ENCODE measurements at places on chromosomes 7 and 10.

DNA sequence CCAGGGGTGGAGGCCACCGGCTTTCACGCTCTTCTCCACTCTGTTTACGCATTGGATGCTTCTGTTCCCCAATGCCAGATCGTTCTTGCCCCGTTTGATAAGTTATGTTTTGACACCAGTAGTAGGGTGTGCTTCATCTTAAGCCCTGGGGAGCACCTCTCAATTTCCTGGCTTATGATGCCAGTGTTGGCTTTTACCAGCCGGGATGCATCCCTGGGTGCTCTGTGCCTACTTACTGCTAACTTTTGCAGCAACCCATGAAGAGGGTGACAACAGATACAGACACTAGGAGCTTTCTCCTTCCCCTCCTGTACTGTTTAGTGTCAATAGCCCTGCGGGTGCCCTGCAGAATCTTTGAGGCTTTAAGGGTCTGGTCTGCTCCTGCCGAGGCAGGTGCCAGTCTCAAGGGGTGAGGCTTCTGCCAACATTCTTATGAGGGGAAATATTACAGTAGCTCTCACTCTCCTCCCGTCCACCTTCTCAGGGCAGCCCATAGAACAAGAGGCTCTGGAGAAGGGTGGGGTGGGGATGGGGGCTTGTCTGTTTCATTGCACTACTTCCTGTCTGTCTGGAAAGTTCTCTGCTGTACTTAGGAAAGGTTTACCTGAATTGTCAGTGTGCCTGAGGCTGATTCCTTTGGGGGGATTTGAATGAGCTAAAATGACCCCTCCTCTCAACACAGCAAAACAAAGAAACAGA is 23.3 kb downstream of the ADCY1 start:
- H3K4me1 ChIP-seq: peaks cover 19% of the 10 kb centered on the region
- H3K27me3 ChIP-seq: peaks cover 2% of the 10 kb centered on the region
- no peaks in the 10 kb centered on the region for H3K36me3 ChIP-seq
- no peak overlapping the region for H3K27ac ChIP-seq
- no peak overlapping the region for H3K4me3 ChIP-seq
- no peak for DNase-seq

DNA sequence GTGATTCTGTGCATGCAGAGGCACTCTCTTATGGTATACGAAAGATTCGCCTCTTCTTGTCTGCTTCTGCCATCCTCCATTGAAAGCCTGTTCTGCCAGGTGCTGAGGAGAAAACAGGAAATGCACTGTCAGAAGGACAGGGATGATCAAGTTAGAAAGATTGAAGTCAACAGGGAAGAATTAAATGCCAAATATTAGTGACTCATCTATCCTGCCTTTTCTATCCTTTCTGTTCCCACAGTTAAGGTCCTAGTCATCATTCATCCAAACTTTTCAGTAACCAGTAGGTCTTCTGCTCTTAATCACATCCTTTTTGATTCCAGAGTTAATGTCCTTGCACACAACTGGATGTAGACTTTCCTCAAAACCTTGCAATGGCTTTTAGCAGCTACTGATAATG is 4.8 kb upstream of the ZNF783 start:
- no peak overlapping the region for H3K4me3 ChIP-seq
- H3K27ac ChIP-seq: no peak overlapping the region
- no peak for DNase-seq
- no peaks in the 10 kb centered on the region for H3K27me3 ChIP-seq
- H3K4me1 ChIP-seq: peaks cover 10% of the 10 kb centered on the region
- peaks cover 5% of the 10 kb centered on the region for H3K36me3 ChIP-seq

DNA sequence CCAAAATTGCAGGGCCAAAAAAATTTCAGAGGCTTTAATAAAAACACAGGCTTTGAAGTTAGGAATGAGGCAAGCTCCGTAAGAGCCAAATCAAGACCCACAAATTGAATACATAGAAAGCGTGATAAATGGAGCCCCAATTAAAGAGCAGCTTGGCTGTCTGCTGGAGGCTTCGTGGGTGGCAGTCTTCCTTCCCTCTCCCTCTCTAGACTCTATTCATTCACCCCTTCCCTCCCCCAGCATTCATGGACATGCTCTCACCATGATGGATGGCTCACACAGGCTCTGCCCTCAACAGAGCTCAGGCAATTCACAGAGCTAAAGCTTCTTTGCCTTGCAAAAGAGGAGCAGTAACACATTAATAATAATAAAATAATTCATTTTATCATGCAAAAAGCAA is 214.1 kb downstream of the HERPUD2 start:
- peaks cover 6% of the 10 kb centered on the region for H3K27me3 ChIP-seq
- no peak overlapping the region for H3K4me3 ChIP-seq
- no peak for DNase-seq
- peaks cover 10% of the 10 kb centered on the region for H3K4me1 ChIP-seq
- peaks cover 46% of the 10 kb centered on the region for H3K36me3 ChIP-seq

GRCh38 chr10:4651404-4652037 is 174.5 kb upstream of the AKR1E2 start:
- H3K27me3 ChIP-seq: no peaks in the 10 kb centered on the region
- no peak overlapping the region for H3K27ac ChIP-seq
- DNase-seq: no peak
- H3K4me1 ChIP-seq: peaks cover 15% of the 10 kb centered on the region
- H3K4me3 ChIP-seq: no peak overlapping the region

- no peak overlapping the region for H3K27ac ChIP-seq
- no peaks in the 10 kb centered on the region for H3K27me3 ChIP-seq
- peaks cover 13% of the 10 kb centered on the region for H3K36me3 ChIP-seq
- no peak for DNase-seq
- no peak overlapping the region for H3K4me3 ChIP-seq
These were observed 23.2 kb upstream of the FGL2 start for GRCh38 chr7:77222819-77223218.

DNA sequence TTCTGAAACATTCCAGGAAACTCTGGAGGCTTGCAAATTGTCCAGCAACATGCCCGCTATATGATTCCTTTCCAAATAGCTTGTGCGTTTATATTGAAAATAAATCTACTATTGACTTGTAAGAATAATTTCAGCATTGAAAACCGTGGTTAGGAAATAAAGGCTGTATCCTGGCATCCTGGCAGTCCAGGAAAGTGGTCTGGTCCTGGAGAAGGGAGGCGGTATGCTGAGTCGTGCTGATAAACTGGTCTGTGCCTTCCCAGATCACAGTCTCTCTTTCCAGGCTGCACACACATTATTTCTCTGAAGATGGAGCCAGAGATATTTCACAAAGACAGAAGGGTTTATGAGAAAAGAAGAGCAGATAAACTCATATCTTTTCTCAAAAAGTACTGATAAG is 350.1 kb upstream of the COBL start:
- no peak overlapping the region for H3K4me3 ChIP-seq
- no peaks in the 10 kb centered on the region for H3K27me3 ChIP-seq
- no peaks in the 10 kb centered on the region for H3K36me3 ChIP-seq
- no peak for DNase-seq
- peaks cover 9% of the 10 kb centered on the region for H3K4me1 ChIP-seq

DNA sequence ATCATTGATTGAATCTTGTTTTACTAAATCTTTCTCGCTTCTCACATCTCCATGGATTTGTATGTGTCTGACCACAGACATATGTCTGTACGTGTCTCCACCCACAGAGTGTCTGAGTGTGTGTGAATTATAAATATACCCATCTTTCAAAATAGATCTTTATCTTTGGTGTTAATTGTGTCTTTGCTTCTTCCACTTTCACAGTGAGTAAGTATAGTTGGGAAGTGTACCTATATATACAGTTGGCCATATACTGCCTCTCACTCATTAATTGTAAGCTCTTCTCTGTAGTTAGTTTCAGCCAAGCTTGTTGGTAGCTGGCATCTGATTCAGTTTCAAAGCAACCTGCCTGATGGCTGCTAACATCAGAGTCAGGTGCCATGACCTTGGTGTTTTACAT is 18.4 kb downstream of the EEPD1 start:
- H3K4me3 ChIP-seq: no peak overlapping the region
- H3K4me1 ChIP-seq: peaks cover 15% of the 10 kb centered on the region
- H3K27me3 ChIP-seq: peaks cover 3% of the 10 kb centered on the region
- DNase-seq: no peak
- peaks cover 5% of the 10 kb centered on the region for H3K36me3 ChIP-seq
- no peak overlapping the region for H3K27ac ChIP-seq

DNA sequence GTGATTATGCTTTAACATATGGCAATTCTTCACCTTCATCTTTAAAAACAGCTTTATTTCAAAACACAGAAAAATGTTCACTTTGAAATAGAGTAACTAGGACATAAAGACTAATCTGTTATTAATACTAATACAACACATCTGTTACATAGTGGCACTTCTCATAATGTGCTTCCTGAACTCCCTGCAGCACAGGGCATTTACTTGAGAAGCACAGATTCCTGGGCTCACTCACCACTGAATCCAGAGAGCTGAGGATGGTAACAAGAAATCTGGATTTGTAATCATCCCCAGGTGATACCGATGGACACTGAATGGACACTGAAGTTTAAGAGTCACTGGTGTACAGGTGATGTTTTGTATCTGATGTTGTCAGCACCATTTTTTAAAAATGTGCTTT is 96.1 kb downstream of the COL28A1 start:
- H3K36me3 ChIP-seq: no peaks in the 10 kb centered on the region
- DNase-seq: no peak
- H3K27ac ChIP-seq: no peak overlapping the region
- no peaks in the 10 kb centered on the region for H3K27me3 ChIP-seq
- no peaks in the 10 kb centered on the region for H3K4me1 ChIP-seq

GRCh38 chr10:63376560-63377304 is 89.0 kb downstream of the JMJD1C start:
- H3K4me3 ChIP-seq: no peak overlapping the region
- peaks cover 3% of the 10 kb centered on the region for H3K4me1 ChIP-seq
- peaks cover 4% of the 10 kb centered on the region for H3K36me3 ChIP-seq
- no peaks in the 10 kb centered on the region for H3K27me3 ChIP-seq
- DNase-seq: no peak
- H3K27ac ChIP-seq: no peak overlapping the region

DNA sequence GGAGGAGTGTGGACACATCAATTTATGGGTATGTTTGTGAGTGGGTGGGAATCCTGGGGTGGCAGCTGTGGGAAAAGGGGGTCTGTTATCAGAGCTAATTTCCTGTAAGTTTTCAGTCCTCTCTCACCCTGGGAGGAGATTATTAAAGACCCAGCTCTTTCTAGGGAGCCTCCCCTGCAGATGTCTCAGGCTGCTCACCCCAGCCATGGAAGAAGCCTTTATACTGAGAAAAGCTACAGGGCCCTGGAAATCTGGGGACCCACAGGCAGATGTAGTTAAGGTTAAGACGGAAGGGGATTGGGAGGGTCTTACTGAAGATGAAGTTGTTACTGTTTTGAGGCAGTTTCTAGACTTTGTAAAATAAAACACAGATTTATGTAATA is 4.6 kb downstream of the ZNF680 start:
- peak overlapping the region; percentile 87 for H3K27ac ChIP-seq
- H3K27me3 ChIP-seq: peaks cover 6% of the 10 kb centered on the region
- H3K4me1 ChIP-seq: peaks cover 20% of the 10 kb centered on the region
- H3K4me3 ChIP-seq: peak overlapping the region; percentile 55
- DNase-seq: no peak
- H3K36me3 ChIP-seq: peaks cover 9% of the 10 kb centered on the region

- peaks cover 2% of the 10 kb centered on the region for H3K4me1 ChIP-seq
- H3K4me3 ChIP-seq: no peak overlapping the region
- H3K27me3 ChIP-seq: no peaks in the 10 kb centered on the region
- no peaks in the 10 kb centered on the region for H3K36me3 ChIP-seq
- H3K27ac ChIP-seq: no peak overlapping the region
These were observed 132.0 kb downstream of the PRKAG2 start for GRCh38 chr7:151744656-151745638.

DNA sequence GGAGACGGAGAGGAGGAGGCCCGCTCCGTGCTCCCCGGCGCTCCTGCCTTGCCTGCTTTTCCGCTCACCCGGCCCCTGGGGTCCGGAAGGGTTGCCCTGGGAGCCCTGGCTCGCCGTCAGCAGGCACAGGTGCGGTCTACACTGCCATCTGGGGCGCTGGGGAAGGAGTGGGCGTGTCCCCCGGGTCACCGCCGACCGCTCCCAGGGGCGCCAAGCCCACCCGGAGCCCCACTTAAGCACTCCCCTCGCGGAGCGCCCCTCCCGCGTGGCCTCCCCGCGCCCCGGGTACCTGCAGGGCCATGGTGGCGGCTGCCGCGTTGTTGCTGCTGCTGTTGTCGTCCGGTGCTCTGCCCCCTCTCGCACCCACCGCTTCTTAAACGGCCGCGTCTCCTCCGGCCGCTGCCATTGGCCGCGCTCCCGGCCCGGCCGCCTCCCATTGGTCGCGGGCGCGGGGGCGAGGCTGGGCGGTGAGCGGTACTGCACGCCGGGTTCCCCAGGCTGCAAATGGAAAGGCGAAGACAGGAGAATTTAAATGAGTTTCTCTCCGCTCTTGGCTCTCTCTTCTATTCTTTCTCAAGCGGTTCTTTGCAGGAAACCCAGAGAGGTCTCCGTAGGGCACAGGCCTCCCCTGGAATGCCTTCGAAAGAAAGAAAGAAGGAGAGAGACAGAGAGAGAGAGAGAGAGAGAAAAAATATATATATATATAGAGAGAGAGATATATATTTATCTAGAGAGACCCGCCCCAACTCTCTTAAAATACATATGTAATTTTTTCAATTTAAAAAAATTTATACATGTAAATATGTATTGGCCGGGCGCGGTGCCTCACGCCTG is at the start of gene ACBD7:
TSS of gene ACBD7 (minus strand) at position 349 of the 834 bp plus-strand sequence. CDS start at position 301, 48 bp downstream.
- H3K27ac ChIP-seq: no peak within 1 kb of the TSS
- H3K36me3 ChIP-seq: no peaks in the 10 kb centered on the region
- peak; percentile 93 for DNase-seq
- H3K27me3 ChIP-seq: no peaks in the 10 kb centered on the region
- H3K4me1 ChIP-seq: no peaks in the 10 kb centered on the region
- H3K4me3 ChIP-seq: peak within 1 kb of the TSS; percentile 75

GRCh38 chr7:122544463-122544862 is 154.5 kb downstream of the RNF133 start:
- no peak overlapping the region for H3K27ac ChIP-seq
- DNase-seq: no peak
- H3K27me3 ChIP-seq: no peaks in the 10 kb centered on the region
- H3K4me1 ChIP-seq: no peaks in the 10 kb centered on the region
- no peak overlapping the region for H3K4me3 ChIP-seq

DNA sequence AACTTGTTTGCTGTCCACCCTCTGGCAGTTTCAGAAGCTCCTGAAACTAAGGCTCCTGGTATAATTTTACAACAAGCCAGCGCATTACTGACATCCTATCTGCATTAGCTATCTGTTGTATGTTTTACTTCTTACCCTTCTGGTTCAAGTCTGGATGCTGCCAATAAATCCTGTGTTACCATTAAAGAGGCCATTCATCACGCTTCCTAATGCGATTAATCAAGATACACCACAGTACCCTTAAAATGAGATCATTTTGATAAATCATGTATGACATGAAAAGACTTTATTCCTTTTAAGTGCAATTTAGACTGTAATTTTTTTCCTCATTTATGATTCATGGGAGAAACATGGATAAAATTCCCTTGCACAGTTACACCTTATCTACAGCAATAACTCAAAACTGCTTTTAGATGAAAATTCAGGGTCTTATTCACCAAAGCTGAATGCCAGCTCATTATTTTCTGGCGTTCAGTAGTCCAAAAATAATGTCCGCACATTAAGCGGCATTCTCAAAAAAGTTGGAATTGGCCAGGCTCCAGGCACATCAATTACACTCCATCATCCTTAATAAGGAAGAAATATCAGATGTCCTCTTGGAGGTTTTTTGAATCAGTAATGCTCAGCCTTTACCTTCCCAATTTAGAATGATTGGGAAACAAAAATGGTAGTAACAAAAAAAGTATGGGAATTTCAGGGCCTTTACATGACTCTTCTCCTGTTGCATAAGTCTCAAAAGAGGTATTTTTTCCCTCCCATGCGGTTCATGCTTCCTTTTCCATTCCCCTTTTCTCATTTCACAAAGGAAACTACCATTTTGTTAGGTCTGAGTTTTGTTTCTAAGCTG is 878.5 kb downstream of the LRMDA start:
- no peak overlapping the region for H3K27ac ChIP-seq
- H3K36me3 ChIP-seq: no peaks in the 10 kb centered on the region
- DNase-seq: no peak
- H3K27me3 ChIP-seq: no peaks in the 10 kb centered on the region
- H3K4me3 ChIP-seq: no peak overlapping the region
- no peaks in the 10 kb centered on the region for H3K4me1 ChIP-seq

Data from glutamatergic neuron (in vitro differentiated cells).